ENCODE measurements at places on chromosomes 6 and 20. TPM values are rescaled to one million over a fixed set of nuclear protein-coding genes. Genes with fewer than 3 reads are reported as not detected.

GRCh38 chr20:10861619-10862018 lies 187.8 kb upstream of the JAG1 start:
- DNase-seq: peak; percentile 66
- H3K27me3 ChIP-seq: no peaks in the 10 kb centered on the region
- peaks cover 25% of the 10 kb centered on the region for H3K4me1 ChIP-seq
- H3K27ac ChIP-seq: peak overlapping the region; percentile 29
- no peak overlapping the region for H3K4me3 ChIP-seq

- peaks cover 12% of the 10 kb centered on the region for H3K4me1 ChIP-seq
- peak overlapping the region; percentile 45 for H3K4me3 ChIP-seq
- peak; percentile 97 for DNase-seq
- H3K36me3 ChIP-seq: no peaks in the 10 kb centered on the region
These were observed 57.3 kb upstream of the MLIP start for GRCh38 chr6:54053881-54054391.

DNA sequence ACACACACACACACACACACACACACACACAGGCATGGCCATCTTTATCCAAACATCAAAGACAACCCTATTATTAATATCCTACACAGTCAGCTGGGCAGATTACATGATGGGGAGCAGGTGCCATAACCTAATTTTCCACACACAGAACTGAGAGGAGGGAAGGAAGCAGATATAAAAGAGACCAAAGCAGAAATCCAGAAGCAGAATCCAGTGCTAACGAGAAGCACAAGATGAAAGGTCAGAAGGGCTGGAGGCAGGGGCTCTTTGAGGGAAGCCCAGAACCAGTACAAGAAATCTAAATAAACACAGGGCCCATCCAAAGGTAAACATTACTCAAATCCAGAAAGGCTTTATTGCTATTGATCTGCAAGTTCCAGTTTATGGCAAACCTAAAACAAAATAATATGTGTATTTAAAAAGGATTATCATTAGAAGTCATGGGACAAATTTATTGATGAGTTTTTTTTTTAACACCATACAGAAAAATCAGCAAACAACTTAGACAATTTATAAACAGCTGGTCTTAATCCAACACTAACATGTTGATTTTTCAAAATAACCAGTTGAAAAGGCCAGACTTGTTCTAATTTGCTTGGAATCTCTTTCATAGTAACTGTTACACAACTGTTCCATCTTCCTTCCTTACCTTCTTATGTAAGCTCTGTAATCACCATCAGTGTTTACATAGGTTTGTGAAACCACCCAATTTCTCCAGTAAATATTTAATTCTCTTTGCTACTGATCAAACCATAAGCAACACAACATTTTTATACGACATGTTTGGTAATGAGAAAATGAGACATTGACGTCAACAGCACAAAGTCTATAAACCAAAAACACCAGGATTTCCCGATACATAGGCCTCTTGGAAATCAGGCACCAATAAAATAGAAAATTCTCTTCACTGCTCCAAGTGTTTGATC lies 34.2 kb downstream of the SLC23A2 start:
- H3K4me3 ChIP-seq: no peak overlapping the region
- H3K27me3 ChIP-seq: no peaks in the 10 kb centered on the region
- H3K4me1 ChIP-seq: peaks cover 3% of the 10 kb centered on the region
- H3K27ac ChIP-seq: no peak overlapping the region
- DNase-seq: no peak
- peaks cover 4% of the 10 kb centered on the region for H3K36me3 ChIP-seq

DNA sequence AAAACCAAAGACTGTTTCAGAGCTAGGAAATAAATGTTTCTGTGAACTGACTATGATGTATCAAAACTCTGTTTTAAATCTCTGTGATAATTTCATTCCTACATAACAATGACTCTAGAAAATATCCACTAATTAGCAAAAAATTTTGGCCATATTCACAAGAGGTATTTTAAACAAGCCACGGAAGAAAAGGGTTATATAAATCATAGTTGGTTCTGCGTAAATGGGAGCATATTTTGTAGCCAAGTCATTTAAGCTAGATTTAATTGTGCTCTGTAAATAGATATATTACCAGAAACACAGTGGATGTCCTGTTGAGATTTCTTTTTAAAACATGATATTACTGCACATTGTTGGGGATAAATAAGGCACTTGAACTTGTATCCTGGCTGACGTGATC lies 416.5 kb upstream of the PLCB4 start:
- H3K4me1 ChIP-seq: no peaks in the 10 kb centered on the region
- no peak overlapping the region for H3K27ac ChIP-seq
- H3K4me3 ChIP-seq: no peak overlapping the region
- H3K27me3 ChIP-seq: no peaks in the 10 kb centered on the region

DNA sequence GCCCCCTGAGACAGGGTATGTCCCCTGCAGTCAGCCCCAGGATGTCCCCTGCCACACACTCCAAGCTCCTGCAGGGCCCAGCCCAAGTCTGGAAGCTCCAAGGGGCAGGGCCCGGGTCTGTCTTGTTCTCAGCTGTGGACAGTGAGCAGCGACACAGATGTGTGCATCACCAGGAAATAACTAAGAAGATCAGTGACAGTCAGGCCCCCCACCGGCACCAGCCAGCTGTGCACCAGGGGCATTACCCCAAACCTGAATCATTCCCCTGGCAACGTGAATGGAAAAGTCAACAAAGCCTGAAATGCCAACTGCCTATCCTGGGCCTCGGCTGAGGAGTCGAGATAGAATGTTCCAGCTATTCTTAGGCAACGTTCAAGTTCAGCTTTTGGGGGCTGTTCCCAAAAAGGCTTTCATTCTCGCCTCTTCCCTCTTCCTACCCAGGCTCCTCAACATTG lies 105.0 kb downstream of the PREX1 start:
- no peaks in the 10 kb centered on the region for H3K27me3 ChIP-seq
- DNase-seq: peak; percentile 19
- no peaks in the 10 kb centered on the region for H3K36me3 ChIP-seq
- no peak overlapping the region for H3K4me3 ChIP-seq

SPATA25 gene
- 1.7 TPM for total RNA-seq

REV3L gene
- 18.2 TPM for total RNA-seq

RAET1L gene
- not detected for total RNA-seq

DNA sequence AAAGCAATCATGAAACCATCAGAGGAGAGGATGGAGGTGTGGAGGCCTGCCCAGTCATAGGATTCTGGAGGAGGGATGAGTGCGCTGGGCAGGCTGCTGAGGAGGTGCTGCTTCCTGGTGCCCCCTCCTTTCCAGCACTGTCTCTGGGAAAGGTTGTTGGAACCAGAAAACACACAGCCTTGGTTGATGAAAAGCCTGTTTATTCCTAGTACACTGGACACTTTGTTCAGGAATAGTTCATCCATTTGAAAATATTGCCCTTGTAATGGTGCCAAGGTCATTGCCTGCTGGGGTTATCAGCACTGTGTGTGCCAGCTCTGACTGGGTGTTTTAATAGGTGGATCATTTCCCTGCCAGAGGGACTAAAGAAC lies 83.7 kb upstream of the ARMC2 start:
- no peak for DNase-seq
- H3K36me3 ChIP-seq: no peaks in the 10 kb centered on the region
- H3K4me3 ChIP-seq: no peak overlapping the region
- no peaks in the 10 kb centered on the region for H3K4me1 ChIP-seq
- H3K27ac ChIP-seq: no peak overlapping the region

HSPA12B gene
- not detected for total RNA-seq

- H3K27me3 ChIP-seq: no peaks in the 10 kb centered on the region
- peak; percentile 97 for DNase-seq
These were observed 121.4 kb upstream of the TRAF3IP2 start for GRCh38 chr6:111727041-111727440.

IBTK gene
- 42.7 TPM for total RNA-seq

DNA sequence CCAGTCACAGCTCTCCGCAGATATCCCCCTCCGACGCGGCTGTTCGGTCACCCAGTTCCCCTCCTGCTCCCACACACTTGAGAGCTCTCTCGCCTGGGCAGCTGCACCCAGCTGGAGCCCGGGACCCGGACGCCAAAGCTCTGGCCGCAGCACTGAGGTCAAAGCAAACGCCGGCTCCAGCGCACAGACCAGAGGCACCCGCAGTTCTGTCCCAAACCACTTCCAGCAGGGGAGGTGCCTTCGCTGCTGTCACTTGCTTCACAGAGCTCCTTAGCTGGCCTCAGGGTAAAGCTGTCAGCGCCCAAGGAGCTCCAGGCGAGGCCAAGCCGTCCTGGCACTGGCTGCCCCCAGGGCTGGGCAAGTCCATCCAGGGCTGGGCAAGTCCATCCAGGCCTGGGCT lies 27.9 kb downstream of the SLC2A4RG start:
- H3K4me3 ChIP-seq: no peak overlapping the region
- H3K4me1 ChIP-seq: no peaks in the 10 kb centered on the region
- no peaks in the 10 kb centered on the region for H3K36me3 ChIP-seq
- no peak overlapping the region for H3K27ac ChIP-seq

GRCh38 chr6:33634946-33635345 lies 13.8 kb downstream of the ITPR3 start:
- no peak overlapping the region for H3K27ac ChIP-seq
- DNase-seq: no peak
- H3K4me3 ChIP-seq: no peak overlapping the region
- no peaks in the 10 kb centered on the region for H3K36me3 ChIP-seq

DNA sequence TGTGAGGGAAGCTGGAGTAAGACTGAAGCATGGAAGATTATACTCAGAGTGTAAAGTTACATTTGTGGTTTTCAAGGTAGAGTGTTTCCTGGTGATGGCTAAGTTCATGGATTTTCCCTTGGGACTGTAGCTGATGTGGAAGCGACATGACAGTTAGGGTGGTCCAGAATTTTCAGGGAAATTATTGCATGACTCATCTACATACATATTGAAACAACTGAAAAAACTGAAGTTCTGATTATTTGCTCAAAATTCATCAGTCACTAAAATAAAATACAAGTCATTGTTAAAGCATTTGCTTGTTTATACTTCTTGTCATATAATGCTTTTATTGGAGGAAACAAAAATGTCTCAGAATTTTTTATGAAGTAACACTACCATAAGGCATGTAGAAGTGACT lies 700.0 kb downstream of the RFPL4B start:
- H3K4me3 ChIP-seq: no peak overlapping the region
- peak; percentile 85 for DNase-seq
- H3K36me3 ChIP-seq: no peaks in the 10 kb centered on the region
- peaks cover 31% of the 10 kb centered on the region for H3K4me1 ChIP-seq

FNDC1 gene
- total RNA-seq: 8.6 TPM

BMP7 gene
- total RNA-seq: 15.3 TPM

GRCh38 chr6:149806127-149806526 lies 56.6 kb downstream of the PCMT1 start:
- H3K27me3 ChIP-seq: no peaks in the 10 kb centered on the region
- no peak overlapping the region for H3K27ac ChIP-seq
- H3K4me3 ChIP-seq: no peak overlapping the region
- H3K36me3 ChIP-seq: peaks cover 14% of the 10 kb centered on the region
- peak; percentile 8 for DNase-seq

DNA sequence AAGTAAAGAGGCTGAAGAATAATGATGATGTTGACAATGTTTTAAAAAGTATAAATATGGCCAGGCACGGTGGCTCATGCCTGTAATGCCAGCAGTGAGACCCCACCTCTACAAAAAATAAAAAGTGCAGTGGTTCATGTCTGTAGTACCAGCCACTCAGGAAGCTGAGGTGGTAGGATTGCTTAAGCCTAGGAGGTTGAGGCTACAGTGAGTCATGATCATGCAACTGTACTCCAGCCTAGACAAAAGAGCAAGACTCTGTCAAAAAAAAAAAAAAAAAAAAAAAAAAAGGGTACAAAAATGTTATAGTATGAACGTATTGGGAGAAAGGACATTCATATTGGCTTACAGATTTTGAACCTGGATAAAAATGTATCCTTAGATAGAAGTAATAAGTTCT lies 543.1 kb upstream of the IRAK1BP1 start:
- H3K27ac ChIP-seq: no peak overlapping the region
- no peak overlapping the region for H3K4me3 ChIP-seq

- peaks cover 8% of the 10 kb centered on the region for H3K27me3 ChIP-seq
- peaks cover 5% of the 10 kb centered on the region for H3K4me1 ChIP-seq
- H3K27ac ChIP-seq: no peak overlapping the region
- no peak for DNase-seq
These were observed 4.0 kb upstream of the BPI start for GRCh38 chr20:38299963-38300362.

- H3K27ac ChIP-seq: no peak overlapping the region
- DNase-seq: no peak
- H3K4me3 ChIP-seq: no peak overlapping the region
- H3K27me3 ChIP-seq: peaks cover 3% of the 10 kb centered on the region
- no peaks in the 10 kb centered on the region for H3K36me3 ChIP-seq
These were observed 25.3 kb downstream of the CEBPB start for GRCh38 chr20:50215926-50216325.

C6orf163 gene
- total RNA-seq: 1.6 TPM

DNA sequence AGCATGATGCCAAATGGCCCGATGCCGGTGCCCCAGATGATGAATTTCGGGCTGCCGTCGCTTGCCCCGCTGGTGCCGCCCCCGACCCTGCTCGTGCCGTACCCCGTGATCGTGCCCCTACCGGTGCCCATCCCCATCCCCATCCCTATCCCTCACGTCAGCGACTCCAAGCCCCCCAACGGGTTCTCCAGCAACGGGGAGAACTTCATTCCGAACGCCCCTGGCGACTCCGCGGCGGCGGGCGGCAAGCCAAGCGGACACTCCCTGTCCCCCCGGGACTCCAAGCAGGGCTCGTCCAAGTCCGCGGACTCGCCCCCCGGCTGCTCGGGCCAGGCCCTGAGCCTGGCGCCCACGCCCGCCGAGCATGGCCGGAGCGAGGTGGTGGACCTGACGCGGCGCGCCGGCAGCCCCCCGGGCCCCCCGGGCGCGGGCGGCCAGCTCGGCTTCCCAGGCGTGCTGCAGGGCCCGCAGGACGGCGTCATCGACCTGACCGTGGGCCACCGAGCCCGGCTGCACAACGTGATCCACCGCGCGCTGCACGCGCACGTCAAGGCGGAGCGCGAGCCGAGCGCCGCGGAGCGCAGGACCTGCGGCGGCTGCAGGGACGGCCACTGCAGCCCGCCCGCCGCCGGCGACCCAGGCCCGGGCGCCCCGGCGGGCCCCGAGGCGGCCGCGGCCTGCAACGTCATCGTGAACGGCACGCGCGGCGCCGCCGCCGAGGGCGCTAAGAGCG lies 144.6 kb downstream of the SOBP start:
- no peak overlapping the region for H3K27ac ChIP-seq
- no peak overlapping the region for H3K4me3 ChIP-seq
- H3K36me3 ChIP-seq: no peaks in the 10 kb centered on the region
- peaks cover 12% of the 10 kb centered on the region for H3K27me3 ChIP-seq
- H3K4me1 ChIP-seq: peaks cover 3% of the 10 kb centered on the region

- H3K36me3 ChIP-seq: peaks cover 8% of the 10 kb centered on the region
- H3K4me3 ChIP-seq: no peak overlapping the region
- DNase-seq: no peak
- no peaks in the 10 kb centered on the region for H3K4me1 ChIP-seq
- no peaks in the 10 kb centered on the region for H3K27me3 ChIP-seq
These were observed 111.2 kb upstream of the SUPT3H start for GRCh38 chr6:45488889-45489288.

DNMT3B gene
- 5.0 TPM for total RNA-seq

- H3K4me1 ChIP-seq: peaks cover 3% of the 10 kb centered on the region
- no peak overlapping the region for H3K4me3 ChIP-seq
- DNase-seq: no peak
These were observed 92.0 kb upstream of the SCP2D1 start for GRCh38 chr20:18721551-18722115.
